ENCODE measurements at places on chromosomes 16 and 17. TPM values are rescaled to one million over a fixed set of nuclear protein-coding genes. Genes with fewer than 3 reads are reported as not detected.

GRCh38 chr17:72400488-72400827 is 279.6 kb downstream of the SOX9 start:
- DNase-seq = no peak

HSF5 gene
- not detected for total RNA-seq

KCNJ12 gene
- total RNA-seq = 4.3 TPM

IRX3 gene
- 9.6 TPM for total RNA-seq

DNA sequence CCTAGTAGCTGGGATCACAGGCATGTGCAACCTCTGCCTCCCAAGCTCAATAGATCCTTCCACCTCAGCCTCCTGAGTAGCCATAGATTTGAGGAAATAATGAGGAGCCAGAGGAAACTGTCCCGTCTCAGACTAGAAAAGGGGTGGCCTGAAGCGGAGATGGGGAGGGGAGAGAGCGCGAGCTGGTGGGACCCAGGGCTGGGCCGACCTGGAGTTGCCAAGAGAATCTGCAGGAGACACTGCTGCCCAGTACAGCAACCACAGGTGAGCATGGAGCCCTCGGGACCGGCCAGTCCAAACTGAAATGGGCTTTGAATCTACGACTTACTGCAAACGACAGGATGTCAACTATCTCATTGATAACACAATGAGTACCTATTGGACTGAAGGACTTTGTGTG is 24.3 kb downstream of the CD300A start:
- DNase-seq = no peak

DNA sequence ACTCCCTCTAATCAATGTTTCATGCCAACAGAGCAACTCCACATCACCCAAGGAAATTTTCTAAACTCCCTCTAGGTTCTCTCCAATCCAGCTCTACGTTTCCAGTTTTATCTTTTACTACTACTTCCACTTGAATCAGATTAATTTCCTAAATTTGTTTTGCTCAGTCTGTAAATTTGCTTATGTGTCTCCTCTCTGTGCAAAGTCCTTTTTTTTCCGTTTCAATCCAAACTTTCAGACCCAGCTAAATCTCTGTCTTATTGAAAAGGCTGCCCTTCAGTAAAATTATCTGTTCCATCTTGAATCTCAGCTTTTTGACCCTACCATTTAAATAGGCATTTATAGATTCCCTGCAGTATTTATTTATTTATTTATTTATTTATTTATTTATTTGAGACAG is 61.4 kb upstream of the COX10 start:
- DNase-seq = no peak

GUCY2D gene
- not detected for total RNA-seq

DNA sequence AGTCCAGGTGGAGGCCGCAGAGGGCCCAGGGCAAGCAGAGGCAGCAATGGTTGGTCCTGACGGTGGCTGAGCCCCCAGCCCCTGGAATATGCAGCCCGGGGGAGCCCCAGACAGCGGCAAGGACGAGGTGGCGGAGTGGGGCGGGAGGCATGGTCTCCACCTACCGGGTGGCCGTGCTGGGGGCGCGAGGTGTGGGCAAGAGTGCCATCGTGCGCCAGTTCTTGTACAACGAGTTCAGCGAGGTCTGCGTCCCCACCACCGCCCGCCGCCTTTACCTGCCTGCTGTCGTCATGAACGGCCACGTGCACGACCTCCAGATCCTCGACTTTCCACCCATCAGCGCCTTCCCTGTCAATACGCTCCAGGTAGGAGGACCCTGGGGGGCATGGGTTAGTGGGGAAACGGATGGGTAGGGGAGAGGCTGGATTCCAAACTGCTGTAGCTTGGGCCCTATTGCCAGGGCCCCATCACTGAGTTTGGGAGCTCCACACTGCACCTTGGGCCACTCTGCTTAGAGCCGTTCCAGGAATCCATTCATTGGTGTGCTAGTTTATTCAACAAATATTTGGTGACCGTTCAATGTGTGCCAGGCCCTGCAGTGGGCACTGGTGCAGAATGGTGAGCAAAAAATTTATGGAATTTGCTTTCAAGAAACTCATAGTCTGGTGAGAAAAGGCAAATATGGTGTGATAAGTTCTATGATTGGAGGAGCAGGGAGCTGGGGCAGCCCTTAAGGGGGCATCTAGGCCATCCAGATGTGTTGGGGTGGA is 3.8 kb downstream of the RASL10B start:
- no peak for DNase-seq

DNA sequence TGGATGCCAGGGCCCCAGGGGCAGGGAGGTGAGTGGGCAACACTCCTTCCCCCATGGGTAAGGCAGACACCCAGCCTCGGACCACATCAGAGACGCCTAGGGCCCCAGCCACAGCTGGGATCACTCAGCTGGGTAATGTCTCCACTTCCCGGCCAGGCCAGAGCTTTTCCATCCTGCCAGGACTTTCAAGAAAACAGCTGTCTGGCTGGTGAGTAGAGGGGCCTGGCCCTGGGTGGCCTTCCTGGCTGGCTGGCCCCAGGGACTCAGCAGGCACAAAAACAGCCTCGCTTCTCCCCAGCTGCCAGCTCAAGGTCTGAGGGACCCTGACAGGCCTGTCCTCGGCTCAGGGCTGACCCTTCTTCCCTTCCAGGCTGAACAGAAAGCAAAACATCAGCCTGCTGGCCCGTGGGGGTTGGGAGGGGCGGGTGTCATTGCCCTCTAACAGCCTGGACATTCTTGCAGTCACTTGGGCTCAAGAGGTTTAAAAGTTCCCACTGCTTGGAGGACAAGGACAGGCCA is 45.3 kb upstream of the JPH3 start:
- DNase-seq = no peak

GRCh38 chr16:2432801-2433505 is 3.7 kb downstream of the CCNF start:
- DNase-seq = no peak
